ENCODE measurements at places on chromosomes 16 and 17.

DNA sequence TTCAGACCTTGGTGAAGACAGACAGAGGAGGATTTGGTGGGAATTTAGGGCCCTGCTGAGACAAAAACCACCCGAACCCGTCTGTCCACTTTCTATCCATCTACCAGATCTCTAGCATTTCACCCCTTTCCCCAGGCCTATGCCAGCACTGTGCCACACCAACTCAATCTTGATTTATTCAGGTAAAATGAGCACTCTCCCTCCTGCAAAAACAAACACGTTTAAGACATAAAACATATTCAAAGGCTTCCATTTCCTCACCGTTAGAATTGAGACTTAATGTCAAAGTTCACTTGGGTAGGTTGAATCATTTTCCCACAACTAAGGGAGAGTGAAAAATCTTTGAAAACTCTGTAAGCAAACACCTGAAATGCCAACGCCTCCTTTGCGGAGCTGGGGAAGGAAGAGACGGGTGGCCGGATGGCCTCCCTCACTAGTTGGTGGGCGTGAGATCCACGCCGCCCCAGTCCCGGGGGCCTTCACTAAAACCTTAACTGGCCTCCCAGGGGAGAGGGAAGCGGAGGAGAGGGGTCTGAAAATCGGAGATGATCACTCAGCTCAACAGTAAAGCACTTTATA lies 862 bp downstream of the DCAKD start:
- DNase-seq = no peak

DNA sequence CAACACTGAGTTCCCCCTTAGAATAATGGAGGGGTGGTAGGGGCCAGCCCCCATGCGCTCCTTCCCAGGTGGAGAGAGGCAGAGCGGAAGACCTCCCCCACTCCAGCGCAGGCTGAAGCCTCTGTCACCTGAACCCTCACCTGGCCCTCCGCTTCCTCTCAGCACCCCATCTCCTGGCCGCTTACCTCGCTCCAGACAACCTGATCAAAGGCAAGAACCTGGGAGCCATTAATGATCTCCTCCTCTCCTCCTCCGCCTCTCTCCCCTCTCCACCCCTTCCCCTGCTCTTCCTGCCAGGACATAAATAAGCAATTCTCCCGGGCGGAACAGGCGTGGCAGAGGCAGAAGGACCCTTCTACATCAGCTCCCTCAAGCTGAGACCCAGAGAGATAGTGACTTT lies 110.2 kb upstream of the LHX1 start:
- DNase-seq = no peak

DNA sequence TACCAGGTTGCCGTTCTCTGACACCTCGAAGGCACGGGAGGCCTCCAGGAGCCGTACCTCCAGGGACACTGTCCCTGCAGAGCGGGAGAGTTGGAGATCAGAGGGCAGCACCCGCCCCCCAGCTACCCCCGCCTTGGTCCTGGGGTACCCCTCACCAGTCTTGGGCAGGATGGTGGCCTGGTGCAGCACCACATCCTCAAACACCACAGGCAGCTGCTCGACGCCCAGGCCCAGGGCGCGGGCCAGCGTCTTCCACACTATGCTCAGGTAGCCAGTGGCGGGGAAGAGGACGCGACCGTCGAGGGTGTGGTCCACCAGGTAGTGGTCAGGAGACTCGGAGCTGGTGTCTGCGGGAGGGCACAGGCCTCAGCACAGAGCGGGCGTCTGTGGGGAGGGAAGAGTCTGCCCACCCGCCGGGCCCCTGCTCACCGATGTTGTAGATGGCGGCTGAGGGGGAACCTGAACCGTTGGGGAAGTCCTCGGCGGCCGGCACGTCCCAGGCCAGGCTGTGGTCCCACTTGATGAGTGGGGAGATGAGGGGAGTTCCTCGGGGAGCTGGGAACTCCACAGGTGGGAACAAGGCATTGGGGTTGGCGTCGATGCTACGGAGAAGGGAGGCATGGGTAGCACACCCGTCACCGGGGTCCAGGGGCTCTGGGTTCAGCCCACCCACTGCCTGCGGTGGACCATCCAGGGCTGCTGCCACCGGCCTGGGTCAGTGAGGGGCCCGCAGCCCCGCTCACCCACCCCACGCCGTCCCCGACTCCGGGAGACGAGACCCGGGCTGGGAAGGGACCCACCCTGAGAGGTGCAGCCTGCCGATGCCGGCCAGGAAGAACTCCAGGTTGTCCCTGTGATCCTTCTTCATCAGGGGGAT lies 9.8 kb downstream of the FASN start:
- DNase-seq = no peak

DNA sequence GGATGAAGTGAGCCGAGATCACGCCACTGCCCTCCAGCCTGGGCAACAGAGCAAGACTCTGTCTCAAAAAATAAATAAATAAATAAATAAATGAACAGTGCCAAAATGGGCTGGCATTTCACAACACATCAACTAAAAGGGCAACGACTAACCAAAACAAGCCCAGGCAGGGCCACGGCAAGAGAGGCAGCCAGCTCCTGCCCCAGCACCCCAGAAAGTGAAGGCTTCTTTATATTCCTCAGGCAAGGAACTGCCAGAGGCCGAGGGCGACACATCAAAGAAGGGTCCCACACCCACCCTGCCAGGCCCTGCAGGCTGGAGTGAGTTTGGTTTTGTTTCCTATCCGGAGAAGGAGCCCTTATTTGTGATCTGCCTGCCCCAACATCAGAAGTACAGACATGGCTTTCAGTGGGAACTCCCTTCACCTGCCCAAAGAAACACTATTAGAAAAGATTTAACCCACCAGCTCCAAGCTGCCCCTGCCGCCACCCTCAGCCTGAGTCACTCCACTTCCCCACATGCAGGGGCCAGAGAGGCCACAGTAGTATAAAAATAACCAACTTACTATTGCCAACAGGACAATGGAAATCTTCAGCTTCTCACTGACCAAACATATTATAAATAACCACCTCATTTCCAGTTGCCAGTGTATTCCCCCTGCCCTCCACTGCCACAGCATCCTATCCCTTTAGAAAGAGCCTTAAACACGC lies 8.0 kb downstream of the FBXO31 start:
- no peak for DNase-seq

GRCh38 chr16:23072769-23073549 lies 76.3 kb downstream of the USP31 start:
- DNase-seq = no peak

DNA sequence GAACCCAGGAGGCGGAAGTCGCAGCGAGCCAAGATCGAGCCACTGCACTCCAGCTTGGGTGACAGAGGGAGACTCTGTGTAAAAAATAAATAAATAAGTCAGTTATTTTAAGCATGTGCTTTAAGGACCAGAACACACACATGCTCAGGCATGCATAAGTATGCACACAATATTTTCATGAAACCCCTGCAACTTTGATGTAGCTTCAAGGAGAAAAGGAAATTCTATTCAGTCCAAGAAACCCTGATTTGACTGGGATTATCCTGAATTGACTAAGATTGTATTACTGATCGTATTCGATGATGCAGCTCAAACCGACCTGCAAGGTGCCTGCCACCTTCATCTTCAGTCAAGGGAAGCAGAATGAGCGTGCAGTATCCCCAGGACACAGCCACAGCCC lies 841 bp downstream of the TEKT5 start:
- no peak for DNase-seq

DNA sequence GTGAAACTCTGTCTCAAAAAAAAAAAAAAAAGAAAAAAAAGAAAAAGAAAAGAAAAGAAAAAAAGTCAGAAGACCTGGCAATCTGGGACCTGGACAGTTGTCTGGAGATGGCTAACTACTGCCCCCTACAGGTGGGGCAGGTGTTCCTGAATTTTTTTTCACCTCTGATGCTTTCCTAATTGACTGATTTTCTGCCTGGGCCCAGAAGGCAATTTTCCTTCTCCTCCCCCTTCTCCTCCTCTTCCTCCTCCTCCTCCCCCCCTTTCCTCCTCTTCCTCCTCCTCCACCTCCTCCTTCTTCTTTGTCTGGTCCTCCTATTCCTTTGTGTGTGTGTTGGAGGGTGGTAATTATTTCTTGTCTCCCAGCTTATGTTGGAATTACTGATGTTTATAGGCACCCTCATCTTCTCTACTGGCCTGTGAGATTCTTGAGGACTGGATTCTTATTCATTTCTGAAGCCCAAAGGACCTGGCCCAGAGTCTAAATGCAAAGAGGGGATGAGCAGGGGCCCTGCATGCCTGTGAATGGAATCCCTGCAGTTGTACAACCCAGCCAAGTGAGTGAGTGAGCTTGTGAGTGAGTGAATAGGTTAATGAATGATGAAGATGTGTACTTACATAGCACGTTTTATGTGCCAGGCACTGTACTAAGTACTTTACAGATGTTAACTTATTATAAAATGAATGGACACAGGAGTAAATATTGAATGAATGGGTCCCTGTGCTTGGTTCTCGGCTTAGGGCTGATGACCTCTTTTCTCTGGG lies 26.9 kb downstream of the IRX5 start:
- DNase-seq = no peak

DNA sequence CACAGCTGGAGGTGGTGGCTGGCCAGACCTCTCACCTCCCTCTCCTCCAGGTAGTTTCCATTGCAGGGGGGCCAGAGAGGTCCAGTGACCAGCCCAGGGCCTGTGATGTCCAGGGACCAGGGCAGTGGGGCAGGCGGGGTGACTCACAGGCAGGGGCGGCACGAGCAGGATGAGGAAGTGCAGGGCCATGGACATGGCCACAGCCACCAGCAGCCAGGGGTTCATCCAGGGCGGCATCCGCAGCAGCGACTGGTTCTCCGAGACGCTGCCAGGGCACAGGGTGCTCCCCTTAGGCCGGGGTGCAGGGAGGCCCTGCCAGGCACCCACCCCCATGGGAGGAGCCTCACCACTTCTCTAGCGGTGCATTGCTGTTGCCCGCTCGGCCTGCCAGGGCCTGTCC lies 12.9 kb upstream of the P2RX1 start:
- no peak for DNase-seq

GRCh38 chr16:11377154-11377553 lies 31.9 kb downstream of the RMI2 start:
- no peak for DNase-seq

GRCh38 chr17:79482727-79483521 lies 127.9 kb downstream of the RBFOX3 start:
- no peak for DNase-seq

DNA sequence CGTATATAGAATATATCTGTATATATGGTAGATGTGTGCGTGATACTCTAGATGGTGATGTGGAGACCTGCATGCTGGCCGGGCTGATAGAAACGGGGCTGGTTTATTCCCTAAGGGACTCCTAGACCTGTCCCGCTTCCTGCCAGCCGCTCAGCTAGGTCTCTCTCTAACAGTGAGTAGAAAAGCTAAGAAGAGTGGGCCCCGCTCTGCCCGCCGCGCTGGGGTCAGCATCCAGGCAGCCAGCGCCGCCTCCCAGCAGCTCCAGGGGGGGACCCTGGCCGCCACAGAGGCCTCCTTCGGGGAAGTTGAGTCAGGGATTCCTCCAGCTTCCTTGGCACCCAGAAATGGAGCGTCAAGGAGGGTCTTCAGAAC lies 9.4 kb downstream of the CYGB start:
- DNase-seq = no peak

GRCh38 chr16:69323415-69323814 lies 7.0 kb downstream of the PDF start:
- no peak for DNase-seq

GRCh38 chr16:10994571-10994970 lies 50.2 kb downstream of the CLEC16A start:
- DNase-seq = no peak

GRCh38 chr17:40615068-40615840 lies 32.4 kb downstream of the SMARCE1 start:
- no peak for DNase-seq
